ENCODE measurements at places on chromosomes 4 and X.

DNA sequence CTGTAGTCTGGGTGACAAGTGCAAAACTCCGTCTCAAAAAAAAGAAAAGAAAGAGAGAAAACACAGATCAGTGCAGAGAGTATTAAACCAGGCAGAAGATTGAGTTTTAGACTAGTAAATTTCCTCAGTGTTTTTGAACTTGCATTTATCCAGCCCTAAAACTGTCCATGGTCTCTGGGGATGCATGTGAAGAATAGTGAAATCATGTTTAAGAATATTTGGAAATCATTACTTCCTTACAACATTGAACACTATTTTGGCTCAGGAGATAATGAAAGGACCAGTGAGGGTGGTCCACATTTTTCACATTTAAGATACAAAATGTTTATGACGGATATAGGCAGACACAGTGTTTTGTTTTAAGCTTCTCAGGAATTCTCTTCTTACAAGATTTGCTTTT is 195.8 kb upstream of the RASGEF1B start:
- no peak overlapping the region for H3K27ac ChIP-seq
- DNase-seq, result no peak
- H3K4me1 ChIP-seq, result no peaks in the 10 kb centered on the region
- no peaks in the 10 kb centered on the region for H3K27me3 ChIP-seq

DNA sequence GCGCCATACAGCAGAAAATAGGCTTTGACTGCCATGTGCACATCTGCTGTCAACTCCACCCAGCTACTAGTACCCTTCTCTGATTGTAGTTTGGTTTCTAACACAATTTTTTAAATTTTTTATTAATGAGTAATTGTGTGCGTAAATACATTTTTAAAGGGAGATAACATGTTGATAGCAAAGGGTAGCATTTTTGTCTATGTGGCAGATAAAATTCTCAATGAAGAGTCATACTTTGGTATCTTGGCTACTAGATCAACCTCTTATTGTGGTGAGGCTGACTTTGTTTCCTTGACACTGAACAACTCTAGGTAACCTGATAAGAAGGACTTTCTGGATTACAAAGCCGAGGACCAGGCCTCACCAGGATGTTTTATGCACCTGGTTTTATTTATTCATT is 9.5 kb downstream of the ADH4 start:
- no peaks in the 10 kb centered on the region for H3K27me3 ChIP-seq
- no peaks in the 10 kb centered on the region for H3K36me3 ChIP-seq
- H3K4me1 ChIP-seq, result no peaks in the 10 kb centered on the region
- H3K27ac ChIP-seq, result no peak overlapping the region

DNA sequence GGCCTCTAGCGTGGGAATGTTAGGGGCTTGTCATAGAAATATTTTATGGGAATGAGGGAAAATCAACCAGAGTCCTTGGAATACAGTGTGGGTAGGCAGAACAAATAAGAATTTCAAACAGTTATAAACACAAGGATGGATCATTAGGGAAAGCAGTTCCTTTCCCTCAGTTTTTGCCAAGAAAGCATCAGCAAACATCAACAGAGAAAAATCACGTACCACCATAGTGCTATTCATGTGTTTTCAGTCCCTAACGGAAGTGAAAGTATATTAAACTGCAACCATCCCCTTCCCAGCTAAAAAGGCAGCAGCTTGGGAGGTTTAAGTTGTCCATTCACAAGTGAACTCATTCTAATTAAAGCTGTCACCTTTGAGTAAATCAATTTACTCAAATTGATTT is 334.4 kb upstream of the PCDH18 start:
- H3K4me1 ChIP-seq, result no peaks in the 10 kb centered on the region
- DNase-seq, result no peak
- H3K27ac ChIP-seq, result no peak overlapping the region
- H3K27me3 ChIP-seq, result no peaks in the 10 kb centered on the region

- H3K27ac ChIP-seq, result no peak overlapping the region
- H3K36me3 ChIP-seq, result no peaks in the 10 kb centered on the region
- H3K4me1 ChIP-seq, result no peaks in the 10 kb centered on the region
Observed at GRCh38 chrX:115060013-115060412, 42.6 kb upstream of the IL13RA2 start.

GRCh38 chr4:122783301-122784215 is 43.1 kb upstream of the FGF2 start:
- peaks cover 7% of the 10 kb centered on the region for H3K4me1 ChIP-seq
- no peak overlapping the region for H3K4me3 ChIP-seq
- no peaks in the 10 kb centered on the region for H3K36me3 ChIP-seq
- H3K27ac ChIP-seq, result peak overlapping the region; percentile 31

Data from psoas muscle (tissue), 8 donors.